ENCODE measurements at places on chromosomes 3 and 15. TPM values are rescaled to one million over a fixed set of nuclear protein-coding genes. Genes with fewer than 3 reads are reported as not detected.

DNA sequence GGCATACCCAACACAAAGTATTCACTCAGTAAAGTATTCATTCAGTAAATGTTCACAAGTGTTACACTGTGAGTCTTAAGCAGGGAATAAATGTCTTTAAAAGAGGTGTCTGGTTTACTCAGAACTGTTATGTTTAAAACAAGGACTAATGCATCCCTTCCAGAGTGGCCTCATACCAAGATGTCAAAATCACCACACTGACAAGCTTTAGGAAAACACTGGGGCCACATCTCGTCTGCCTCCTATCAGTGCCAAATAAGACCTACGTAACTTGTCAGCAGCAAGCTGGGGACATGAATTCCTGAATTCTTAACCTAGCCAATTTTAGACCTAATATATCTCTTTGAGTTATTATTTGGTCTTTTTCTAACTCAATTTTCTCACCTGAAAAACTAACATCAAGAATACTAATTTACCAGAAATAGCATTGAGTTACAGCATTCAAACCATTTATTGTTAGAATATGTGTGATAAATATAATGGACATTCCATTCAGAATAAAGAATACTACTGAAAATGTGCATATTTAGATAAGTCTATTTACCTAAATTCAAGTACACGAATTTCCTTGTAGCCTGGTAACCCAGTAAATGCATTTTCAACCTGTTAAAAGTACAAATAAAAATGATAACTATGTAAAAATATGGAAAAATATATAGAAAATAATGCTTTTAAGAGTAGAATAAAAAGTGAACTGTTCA is 51.3 kb downstream of the IMPG2 start:
- H3K27ac ChIP-seq: no peak overlapping the region
- no peaks in the 10 kb centered on the region for H3K4me1 ChIP-seq
- H3K4me3 ChIP-seq: no peak overlapping the region
- H3K27me3 ChIP-seq: no peaks in the 10 kb centered on the region

GRCh38 chr15:90013503-90013937 is 12.4 kb downstream of the ZNF710 start:
- H3K27ac ChIP-seq: peak overlapping the region; percentile 55
- peak; percentile 67 for DNase-seq
- no peak overlapping the region for H3K4me3 ChIP-seq
- peaks cover 9% of the 10 kb centered on the region for H3K4me1 ChIP-seq
- H3K36me3 ChIP-seq: peaks cover 5% of the 10 kb centered on the region

PLSCR4 gene
- total RNA-seq: 2.4 TPM

GRCh38 chr15:35393398-35393797 is 152.6 kb downstream of the DPH6 start:
- no peak overlapping the region for H3K27ac ChIP-seq
- no peak overlapping the region for H3K4me3 ChIP-seq
- no peaks in the 10 kb centered on the region for H3K4me1 ChIP-seq
- H3K36me3 ChIP-seq: no peaks in the 10 kb centered on the region

KIF15 gene
- total RNA-seq: 21.9 TPM
